Activated CD8-positive, alpha-beta memory T cell treated with anti-CD3 and anti-CD28 coated beads for 4 hours (primary cell): ENCODE measurements at places on chromosomes 7 and 10.

GRCh38 chr7:80087051-80087770 is 47.4 kb upstream of the GNAI1 start:
- DNase-seq, result no peak

GRCh38 chr7:139710036-139710435 is 67.8 kb downstream of the HIPK2 start:
- no peak for DNase-seq

DNA sequence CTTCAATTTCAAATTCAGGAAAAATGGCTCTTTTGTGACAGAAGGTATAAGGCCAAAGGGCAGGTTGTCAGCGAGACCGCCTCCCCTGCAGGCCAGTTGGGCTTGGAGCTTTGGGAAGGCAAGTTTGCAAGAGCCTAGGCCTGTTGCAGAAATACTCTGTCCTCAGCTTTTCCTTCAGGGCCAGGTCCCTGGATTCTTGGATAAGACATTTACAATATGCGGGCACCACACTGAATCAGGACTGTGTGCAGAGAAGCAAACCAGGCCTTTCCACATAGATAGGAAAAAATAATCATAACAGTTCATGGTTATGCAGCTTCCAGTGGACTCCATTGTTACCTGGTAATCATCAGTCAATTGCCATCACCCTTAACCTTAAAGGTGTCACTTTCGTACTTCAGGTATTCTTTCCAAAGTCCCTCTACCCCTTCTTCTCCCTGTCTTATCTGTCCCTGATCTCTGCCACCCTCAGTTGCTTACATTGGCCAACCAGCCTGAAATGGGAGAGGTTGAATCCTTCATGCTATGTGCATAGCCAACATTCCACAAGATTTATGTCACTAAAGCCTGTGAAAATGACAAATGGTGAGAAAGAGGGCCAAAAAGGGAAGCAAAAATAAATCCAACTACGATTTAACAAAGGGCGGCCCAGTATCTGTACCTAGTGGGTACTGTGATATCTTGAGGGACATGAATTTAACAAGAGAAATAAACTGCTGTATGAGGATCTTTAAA is 304.5 kb upstream of the NFE2L3 start:
- DNase-seq, result no peak

DNA sequence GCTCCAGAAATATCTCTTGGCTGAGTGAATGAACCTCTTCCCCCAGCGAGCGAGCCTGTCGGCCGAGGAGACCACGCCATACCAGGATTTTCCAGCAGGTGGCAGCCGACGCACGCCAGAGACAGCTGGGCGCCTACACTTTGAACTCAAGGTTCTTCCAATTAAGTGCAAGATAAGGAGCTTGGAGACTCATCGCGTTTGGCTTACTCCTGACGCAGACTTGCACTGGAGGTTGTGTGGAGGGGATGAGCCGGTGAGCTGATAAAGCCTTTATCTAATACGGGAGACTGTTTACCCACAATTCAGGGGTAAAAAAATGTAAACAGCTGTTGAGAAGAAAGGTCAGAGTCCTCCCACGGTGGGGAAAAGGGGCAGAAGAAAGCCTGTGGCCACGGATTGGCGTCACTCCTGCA is 45.9 kb upstream of the EMX2 start:
- DNase-seq, result peak; percentile 22

GRCh38 chr10:132200344-132201110 is 13.8 kb downstream of the DPYSL4 start:
- no peak for DNase-seq

GRCh38 chr10:92729886-92730285 is 40.1 kb downstream of the HHEX start:
- DNase-seq, result no peak

GRCh38 chr7:157650801-157651200 is 314.0 kb downstream of the DNAJB6 start:
- no peak for DNase-seq

DNA sequence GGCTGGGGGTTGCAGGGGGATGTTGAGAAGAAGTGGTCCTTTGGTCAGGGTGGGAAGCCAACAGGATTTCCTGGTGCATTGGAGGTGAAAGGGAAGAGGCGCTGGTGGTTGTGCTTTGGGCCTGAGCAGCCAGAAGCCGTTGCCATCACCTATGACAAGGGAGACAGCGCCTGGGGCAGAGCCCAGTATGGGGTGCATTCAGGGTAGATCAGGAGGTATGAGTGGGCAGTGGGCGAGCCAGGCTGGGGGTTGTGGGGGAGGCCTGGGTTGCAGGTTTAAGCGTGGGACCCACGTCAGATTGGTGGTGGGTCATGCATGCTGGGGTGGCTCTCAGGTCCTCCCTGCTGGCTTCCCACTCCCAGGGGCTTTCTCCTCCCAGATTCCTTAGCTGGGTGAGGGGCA is 6.3 kb upstream of the PILRB start:
- no peak for DNase-seq

DNA sequence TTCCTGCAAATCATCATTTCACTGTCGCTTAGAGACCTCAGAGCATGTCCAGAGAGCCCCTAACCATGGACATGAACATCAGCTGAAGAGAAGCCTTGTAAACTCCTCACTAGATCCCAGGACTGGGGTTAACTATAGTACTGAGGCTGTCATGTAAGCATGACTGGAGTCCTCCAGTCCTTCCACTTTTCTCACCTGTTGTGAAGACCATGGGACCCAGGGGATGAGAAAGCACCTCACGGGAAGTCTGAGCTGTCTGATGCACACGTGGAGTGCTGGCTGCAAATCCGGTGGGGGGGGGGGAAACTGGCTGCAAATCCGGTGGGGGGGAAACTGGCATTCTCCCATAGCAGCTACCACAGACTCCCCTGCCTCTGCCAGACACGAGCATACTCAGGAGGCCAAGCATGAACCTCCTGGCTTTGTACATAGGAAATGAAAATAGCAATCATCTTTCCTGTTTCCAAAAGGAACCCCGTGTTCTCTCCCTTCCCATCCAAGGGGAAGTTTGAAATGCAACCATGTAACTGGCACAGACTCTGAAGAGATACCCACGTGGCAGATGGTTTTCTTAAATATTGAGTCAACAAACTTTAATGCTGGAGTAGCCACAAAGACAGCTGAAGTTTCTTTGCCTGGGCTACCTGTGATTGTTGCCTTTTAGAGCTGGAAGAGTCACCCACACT is 261.4 kb downstream of the ZMYND11 start:
- no peak for DNase-seq

- no peak for DNase-seq
These were observed 20.5 kb upstream of the GPR26 start for GRCh38 chr10:123645615-123646014.

DNA sequence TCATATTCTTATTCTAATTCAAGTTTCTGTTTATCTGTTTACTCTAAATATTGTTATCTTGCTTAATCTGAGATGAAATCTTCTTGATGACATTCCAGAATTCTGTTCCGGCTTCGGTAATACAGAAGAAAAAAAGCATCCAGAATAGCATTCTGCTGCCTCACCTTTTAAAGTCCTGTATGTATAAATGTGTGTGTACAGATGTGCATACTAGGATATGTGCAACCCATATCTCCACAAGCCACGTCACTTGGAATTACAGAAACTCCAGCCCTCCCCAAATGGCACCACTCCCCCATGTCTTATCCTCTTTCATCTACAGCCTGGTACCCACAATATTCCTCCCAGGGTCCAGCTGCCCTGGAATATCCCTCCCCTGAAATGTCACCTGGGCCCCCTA is 27.9 kb upstream of the USP6NL start:
- DNase-seq, result no peak

DNA sequence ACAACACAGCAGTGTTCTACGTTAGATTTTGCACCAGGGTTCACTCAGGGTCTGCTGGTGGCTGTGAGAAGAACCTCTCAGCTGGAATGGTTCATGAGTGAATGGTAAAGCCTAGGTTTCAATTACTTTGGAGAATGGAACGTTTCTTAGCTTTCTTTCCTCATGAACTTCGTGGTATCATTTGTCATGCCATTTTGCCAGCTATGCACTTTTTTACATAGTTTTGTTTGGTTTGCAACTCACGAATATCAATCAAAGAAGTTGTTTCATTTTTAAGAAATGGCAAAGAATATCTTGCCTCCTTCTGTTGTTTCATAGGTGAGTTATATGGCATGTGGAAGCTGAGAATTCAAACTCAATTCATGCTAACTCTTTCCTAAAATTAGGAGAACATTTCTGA is 34.1 kb upstream of the RAB11FIP2 start:
- DNase-seq, result no peak

DNA sequence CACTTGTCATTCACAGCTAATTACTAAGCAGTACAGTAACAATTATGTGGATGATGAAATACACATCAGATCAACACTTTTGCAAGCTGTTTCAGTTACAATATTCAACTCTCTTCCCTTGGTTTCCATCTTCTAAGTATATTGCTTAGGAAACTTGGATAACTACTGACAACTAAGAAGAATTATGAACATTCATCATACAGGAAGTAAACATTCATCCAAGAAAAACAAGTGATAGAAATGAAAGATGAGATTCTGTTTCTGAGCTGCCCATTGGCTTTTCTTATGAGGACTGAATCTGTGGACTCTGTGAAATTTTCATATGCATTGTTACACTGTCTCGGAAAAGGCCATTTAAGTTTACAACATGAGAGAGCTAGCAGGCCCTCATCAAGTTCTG is 240.2 kb downstream of the PRKG1 start:
- no peak for DNase-seq

- no peak for DNase-seq
These were observed 33.3 kb downstream of the CASP7 start for GRCh38 chr10:113712755-113713639.

DNA sequence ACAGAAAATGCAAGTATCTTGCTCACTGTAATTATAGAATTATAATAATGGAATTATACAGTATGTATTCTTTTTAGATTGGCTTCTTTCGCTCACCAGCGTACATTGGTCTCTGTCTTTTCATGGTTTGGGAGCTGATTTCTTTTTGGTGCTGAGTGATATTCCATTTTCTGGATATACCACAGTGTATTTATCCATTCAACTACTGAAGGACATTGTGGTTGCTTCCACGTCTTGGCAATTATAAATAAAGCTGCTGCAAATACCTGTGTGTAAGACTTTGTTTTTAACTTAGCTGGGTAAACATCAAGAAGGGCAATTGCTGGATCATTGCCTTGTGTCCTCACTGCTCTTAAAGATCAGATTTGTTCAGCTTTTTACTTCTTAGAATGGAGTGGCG is 55.3 kb downstream of the SEPTIN7 start:
- DNase-seq, result no peak

GRCh38 chr7:7176406-7177043 is 5.8 kb upstream of the C1GALT1 start:
- DNase-seq, result no peak

- no peak for DNase-seq
These were observed 101.4 kb downstream of the SEMA3E start for GRCh38 chr7:83547526-83547925.

GRCh38 chr10:70498970-70499835 is 20.6 kb downstream of the PALD1 start:
- no peak for DNase-seq

- no peak for DNase-seq
These were observed 604.9 kb downstream of the LRMDA start for GRCh38 chr10:76036111-76036940.

GRCh38 chr7:127690806-127691205 is 38.8 kb downstream of the SND1 start:
- no peak for DNase-seq

DNA sequence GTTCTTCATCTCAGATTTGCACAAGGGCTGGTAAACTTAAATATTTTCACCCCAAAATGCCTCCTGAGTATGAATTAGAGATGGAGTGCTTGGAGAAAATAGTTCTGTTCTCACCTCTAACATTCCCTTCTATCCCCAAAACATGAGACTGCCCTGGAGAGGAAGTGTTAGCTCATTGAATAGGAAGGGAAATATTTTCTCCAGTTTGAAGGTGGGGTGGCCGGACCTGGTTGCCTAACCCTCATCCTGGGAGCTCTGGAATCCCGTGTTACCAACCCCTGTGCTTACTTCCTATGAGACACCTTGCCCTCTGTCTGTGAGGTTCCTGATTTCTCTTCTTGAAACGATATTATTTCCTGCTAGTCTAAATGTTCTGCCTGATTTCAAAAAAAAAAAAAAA is 779 bp downstream of the IFIT2 start:
- DNase-seq, result no peak

GRCh38 chr10:21315645-21316220 is 209.7 kb downstream of the SKIDA1 start:
- DNase-seq, result no peak

- DNase-seq, result no peak
These were observed 208.8 kb upstream of the HPS1 start for GRCh38 chr10:98655492-98655891.

DNA sequence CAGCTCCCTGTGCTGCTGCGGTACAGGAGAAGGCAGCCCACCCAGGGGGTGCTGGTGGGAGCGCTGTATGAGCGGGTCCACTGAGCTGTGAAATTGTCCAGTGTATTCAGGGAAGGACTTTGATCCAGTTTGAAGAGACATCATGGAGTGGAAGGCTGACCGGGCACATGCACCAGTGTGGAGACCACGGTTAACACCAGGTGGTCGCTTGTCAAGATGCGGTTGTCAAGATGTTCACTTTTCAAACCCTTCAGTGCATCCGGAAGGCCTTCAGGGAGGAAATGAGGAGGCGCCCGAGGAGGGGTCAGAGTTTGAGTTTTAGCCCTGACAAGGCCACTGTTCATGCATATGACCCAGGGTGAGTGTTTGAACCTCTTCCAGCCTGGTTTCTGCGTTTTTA is 6.1 kb downstream of the DOCK1 start:
- DNase-seq, result no peak

DNA sequence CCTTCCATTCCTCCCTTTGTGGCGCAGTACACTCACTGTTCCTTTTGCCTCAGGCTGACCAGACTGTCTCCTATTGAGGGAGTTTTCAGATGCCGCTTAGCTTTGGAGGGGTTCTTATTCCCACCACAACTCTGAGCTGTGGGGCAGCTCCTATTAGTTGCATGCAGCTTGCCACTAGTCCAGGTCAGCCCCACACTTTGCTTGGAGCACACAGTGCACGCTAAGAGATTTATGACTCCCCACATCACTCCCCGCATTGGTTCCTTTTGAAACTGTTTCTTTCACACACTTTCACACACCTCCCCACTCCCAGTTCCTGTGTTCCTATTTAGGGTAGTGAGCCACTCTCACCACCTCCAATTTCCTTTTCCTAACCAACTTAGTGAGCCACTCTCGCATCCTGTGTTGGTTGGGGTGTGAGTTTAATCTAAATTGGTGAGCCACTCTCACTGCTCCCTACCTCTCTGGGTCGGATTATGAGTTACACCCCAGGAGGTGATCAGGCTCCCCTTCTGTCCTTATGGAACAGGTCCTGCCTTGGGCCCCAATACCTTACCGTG is 10.4 kb upstream of the ZNF485 start:
- DNase-seq, result no peak

DNA sequence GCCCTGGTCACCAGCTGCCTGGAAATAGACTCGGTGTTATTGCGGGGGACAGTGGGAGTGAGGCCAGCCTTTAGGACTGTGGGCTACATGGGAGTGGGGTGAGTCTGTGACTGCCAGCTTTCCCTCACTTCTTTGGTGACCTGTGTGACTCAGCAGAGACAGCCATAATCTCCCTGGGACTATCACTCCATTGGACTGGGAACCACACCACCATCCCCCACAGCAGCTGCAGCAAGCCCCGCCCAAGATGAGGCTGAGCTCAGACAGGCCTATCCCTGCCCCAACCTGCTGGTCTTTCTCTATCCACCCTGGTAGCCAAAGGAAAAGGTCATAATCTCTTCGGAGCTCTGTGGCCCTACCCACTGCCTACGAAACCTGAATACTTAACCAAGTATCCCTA is 263.2 kb downstream of the FZD1 start:
- no peak for DNase-seq
